ENCODE measurements at places on chromosomes 7 and 10.

DNA sequence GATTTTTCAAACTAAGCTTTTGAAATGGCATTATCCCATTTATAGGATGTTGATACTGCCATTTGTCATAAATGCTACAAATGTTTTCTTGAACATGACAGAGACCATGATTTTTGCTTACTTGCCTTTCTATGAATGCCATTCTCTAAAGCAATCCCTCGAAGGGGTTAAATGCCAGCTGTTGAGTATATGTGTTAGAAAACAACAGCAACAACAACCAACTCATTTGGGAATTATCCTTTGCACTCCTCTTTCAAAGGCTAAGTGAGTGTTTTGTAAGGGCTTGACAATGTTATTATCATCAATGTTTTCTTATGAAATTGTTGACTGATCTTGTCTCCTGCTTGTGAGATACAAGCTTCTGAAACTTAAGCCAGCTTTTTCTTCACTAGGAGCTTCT, 529.4 kb downstream of the SORCS3 start:
- no peak for DNase-seq

DNA sequence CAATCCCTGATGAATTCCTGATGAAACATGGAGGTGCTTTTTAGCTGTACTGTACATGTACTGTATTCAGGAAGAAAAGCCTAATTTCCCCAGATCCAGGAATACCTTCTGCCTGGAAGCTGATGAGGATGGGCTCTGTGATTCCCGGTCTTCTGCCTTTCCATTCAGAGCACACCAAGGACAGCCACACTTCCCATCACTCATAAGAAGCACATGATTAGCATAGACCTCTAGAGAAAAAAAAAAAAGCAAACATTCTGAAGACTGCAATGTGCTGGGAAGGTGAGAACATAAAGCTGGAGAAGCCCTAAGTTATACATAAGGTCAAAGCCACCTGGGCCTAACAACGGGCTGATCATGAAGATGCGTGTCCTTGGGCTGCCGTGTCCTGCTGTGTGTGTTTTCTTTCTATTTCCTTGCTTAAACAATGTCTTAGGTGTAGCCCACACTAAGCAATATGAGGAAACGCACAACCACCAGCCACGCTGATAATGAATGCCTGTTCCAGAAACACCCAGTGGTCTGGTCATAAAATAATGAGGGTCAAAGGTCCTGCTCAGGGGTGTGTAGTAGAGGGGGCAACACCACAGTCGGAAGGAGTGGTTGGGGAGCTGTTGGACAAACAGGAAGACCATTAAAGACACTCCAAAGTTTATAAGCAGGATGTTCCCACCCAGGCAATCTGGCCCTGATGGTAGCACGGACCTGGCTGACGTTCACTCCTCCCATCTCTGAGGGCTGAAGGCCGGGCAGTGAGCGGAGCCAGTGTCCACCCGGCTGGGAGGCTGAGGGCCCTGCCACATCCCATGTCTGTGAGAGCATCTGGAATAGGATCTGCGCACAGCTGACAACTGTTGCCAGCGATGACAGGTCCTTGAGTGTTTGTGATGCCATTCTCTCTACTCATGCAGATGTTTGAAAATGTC, 7.9 kb downstream of the PKD1L1 start:
- no peak for DNase-seq

DNA sequence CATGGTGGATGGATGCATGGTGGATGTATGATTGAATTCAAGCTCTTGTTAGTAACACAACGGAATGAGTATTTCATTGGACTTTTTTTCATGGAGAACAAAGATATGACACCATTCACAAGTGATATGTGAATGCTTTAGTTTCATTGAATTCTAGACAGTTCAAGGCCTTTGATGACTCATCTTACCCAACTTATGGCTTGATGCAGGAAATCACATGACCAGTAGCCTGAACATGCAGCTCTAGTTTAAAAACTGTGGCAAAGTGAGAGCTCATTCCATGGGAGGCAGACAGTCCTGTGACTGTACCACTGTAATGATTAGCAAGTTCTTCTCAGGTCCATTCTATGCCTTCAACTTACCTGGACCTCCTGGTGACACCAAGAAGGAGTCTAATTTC, 1239.3 kb downstream of the TYW1 start:
- DNase-seq, result no peak

DNA sequence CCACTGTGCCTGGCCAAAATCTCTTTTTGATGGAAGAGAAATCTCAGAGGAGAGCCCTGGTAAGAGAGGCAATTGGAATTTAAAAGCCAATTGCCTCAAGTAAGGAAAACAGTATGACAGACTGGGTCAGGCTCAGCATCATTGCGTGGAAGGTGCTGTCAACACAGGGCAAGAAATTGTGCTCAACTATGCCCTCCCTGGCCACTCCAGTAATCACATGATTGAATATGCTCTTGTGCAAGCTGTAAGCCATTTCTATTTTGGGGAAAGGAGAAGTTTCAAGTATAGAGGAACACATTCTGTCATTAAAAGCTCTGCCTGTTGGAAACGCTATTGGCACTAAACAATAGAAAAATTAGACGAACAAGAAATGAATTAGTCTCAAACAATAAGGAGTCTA, 1127.7 kb downstream of the REEP3 start:
- no peak for DNase-seq

- DNase-seq, result no peak
Measured at GRCh38 chr10:118590334-118590733, 5.1 kb downstream of the PRLHR start.

GRCh38 chr7:40092182-40092581, 42.2 kb downstream of the MPLKIP start:
- DNase-seq, result no peak

DNA sequence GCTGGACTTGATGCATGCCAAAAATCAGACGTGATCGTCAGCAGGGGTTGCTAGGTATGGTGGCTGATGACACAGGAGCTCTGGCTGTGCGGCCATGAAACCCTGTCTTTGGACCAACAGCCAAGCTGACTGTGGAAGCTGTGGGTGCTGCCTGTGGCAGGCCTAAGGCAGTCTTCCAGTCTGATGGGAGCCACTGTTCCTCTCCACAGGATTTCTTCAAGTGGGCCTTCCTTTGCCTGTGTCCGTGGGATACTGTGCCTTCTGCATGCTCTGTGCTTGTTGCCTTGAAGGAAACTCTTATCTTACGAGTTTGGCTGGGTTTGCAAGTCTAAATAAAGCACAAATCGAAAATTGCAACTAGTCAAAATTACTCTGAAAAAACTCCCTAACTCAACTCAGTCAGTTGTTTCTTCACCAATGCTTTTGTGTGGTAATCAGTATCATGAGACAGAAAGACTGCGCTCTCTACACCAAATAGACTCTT, 101.9 kb upstream of the PDLIM1 start:
- no peak for DNase-seq

- no peak for DNase-seq
Measured at GRCh38 chr10:133592716-133593115, 27.3 kb upstream of the SYCE1 start.

GRCh38 chr10:6145166-6145987, 56.5 kb downstream of the RBM17 start:
- no peak for DNase-seq

DNA sequence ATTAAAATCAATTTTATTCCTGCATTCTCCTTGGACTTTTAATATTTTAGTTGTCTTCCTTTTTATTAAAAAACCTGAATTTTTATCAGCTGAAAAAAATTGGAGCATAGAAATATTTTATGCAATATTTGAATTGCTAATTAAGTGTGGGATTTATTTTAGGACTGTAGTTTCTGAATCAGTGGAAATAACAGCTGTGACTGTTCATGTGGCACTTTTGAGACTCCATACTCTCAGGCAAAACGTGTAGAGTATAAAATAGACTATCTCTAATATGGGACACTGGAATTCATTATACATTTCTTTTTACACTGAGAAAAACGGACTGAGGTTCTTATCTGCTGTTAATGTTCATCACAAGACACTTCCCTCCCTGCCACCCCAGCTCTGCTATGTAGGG, 558.3 kb upstream of the TPK1 start:
- no peak for DNase-seq

DNA sequence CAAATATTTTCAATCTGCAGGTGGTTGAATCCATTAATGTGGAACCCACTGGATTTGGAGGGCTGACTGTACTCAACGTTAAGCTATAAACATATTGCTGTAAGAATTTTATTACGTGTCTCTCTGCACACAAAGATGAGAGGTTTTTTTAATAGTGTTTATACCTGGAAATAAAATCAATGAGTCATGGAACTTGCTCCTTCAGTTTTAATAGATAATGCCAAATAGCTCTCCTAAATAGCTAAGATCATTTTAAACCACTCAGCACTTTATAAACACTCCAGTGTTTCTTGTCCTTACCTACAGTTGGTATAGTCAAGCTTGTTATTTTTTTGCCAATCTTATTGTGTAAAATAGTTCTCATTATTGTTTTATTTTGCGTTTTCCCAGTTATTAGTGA, 455.6 kb upstream of the FZD8 start:
- DNase-seq, result no peak

DNA sequence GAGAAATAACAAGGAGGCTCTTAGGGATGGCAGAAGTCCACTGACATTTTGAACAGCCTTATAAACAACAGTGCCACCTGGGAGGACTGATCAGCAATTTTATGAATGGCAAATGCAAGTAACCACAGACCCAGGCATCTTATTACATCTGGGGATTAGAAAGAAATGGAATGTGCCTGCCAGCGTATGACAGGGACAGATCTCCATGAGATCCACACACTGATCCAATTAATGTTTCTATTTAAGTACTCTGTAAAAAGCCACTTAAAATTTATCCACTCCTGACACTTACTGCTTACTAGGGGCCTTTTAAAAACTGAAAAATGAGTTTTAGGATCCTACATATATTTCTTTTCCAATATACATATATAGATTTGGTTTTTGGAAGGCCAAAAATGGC, 28.6 kb downstream of the PARD3 start:
- no peak for DNase-seq

GRCh38 chr10:14146501-14146900, 184.2 kb downstream of the FRMD4A start:
- no peak for DNase-seq

DNA sequence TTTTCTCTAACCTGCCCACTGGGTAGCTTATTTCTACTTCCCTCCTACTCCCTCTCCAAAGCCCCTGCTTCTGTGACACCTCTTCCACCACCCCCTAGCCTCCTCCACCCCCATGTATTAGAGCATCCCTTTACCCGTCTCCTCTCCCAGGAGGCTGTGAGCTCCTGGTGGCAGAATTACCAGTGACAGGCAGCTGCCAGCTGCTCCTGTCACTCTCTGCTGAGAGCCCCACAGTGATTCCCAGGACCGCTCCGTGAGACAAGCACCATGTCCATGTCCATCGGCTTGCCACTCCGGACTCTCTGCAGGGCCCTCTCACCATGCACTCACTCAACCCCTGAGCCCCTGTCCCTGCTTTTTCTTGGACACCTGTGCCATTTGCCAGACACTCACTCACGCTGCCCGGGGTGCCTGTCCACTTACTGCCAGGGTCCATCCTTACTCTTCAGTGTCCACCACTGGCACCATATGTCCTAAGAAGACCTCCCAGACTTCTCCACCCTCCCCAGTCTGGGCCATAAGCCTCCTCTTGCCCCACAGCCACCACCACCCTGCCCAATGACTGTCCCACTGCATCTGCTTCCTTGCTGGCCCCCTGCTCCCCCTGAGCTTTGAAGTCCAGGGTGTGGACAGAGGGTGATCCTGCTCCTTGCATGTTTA, 9.8 kb downstream of the WDFY4 start:
- no peak for DNase-seq

DNA sequence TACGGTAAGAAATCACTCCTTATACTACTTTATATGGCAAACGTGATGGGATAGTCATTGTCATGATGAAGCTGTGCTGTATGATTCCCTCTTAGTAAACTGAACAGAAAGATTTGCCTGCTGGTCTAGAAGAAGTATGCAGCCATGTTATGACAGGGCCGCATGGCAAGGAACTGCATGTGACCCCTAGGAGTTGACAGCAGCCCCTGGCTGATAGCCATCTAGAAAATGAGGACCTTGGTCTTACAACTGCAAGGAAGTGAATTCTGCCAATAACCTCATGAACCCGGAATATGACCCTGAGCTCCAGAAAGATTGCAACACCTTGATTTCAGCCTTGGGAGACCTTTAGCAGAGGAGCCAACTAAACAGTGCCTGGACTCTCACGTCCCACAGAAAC, 193.3 kb downstream of the SEMA3E start:
- no peak for DNase-seq

All from activated CD8-positive, alpha-beta memory T cell treated with anti-CD3 and anti-CD28 coated beads for 48 hours (primary cell).